ENCODE measurements at places on chromosomes 5 and 9.

- no peak for DNase-seq
These were observed 11.4 kb upstream of the GRPEL2 start for GRCh38 chr5:149333711-149334443.

DNA sequence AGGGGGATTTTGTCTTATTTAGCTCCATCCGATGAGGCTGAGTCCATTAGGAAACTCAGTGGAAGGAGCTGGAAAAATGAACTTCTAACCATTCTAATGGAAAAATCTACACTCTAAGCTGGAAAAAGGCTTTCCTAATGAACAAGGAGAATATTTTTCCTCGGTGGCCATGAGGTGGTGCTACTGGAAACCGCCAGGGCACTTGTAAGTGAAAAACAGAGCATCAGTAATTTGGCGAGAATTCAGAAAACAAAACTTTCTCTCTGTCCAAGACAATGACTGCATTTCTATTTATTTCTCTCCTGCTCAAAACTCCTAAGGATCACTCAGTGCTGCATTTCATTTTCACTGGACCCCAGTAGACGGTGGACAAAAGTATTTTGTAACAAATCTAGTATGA lies 237.6 kb downstream of the TENT4A start:
- no peak for DNase-seq

GRCh38 chr9:114285166-114285867 lies 37.6 kb upstream of the ORM1 start:
- DNase-seq = no peak

- no peak for DNase-seq
These were observed 91.7 kb downstream of the NTRK2 start for GRCh38 chr9:84761137-84761808.

DNA sequence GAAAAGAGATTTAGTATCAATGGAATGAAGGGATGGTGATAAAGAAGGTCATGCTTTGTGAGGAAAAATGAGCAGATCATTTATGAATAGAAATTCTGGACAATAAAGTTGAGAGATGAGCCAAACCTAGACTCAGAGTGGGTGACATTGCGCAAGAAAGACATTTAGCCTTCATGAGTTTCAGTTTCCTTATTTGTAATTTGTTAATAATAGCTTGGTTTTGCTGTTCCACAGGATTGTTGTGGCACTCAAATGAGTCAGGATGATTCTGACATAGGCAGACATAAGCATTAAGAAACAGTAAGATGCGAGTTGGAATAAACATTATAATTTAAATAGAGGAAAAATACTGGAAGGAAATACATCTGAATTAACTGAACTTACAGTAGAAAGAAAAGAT lies 34.8 kb downstream of the ITGA2 start:
- no peak for DNase-seq

DNA sequence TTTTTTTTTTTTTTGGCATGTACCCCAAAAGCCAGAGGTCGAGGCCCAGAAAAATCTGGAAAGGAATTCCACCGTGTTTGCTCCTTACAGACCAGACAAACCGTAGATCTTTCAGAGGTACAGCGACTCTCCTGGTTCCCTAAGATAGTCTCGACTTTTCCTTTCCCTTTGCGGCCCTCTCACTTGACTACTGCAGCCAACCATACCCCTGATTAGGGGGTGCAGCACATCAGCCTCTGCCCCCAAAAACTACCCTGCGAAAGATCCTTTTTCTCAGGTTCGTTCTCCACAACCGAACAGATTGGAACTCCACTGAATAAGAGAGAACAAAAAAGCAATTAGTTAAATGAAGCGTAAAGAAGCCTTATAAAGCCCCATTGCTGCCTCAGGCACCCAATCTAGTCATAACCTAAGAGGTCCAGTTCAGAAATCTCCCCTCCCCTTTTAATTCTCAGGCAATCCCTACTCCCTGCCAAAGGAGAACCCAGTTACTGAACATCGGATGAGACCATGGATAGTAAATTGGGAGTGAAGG lies 379 bp upstream of the TICAM2 start:
- DNase-seq = no peak
